ENCODE measurements at places on chromosomes 2 and 18.

DNA sequence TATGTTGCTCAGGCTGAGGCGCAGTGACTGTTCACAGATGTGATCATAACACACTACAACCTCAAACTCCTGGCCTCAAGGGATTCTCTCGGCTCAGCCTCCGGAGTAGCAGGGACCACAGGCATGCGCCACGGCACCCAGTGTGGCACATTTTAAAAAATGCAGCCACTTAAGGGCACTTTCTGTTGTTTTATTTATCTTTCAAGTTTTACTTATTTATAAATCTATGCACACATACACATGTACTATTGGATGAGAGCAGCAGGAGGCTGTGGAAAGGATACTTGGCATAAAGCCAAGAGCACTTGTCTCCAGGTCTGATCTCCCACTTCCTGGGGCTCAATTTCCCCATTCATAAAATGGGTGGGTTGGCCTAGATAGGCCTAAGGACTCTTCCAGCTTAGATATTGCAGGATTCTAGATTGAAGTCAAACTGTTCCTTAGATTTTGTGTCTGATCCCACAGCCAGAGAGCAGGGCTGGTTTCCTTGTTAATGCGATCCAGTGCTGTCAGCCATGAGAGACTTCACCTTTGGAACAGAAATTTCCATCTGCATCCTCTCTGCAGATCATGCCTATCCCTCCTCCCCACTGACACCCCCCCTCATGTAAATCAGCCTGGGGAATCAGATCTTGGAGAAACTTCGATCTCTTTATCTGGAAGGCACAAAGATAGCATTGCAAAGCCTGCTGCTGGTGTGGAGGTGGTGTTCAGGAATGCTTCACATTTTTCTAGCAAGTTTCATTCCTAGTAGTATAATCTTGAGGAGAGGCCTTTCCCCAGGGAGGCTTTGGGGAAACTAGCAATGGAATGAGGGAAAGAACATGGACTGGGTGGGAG, 24.7 kb downstream of the PCBP1 start:
- no peak for DNase-seq

GRCh38 chr18:7584646-7585275, 17.6 kb downstream of the PTPRM start:
- no peak for DNase-seq

GRCh38 chr2:120814352-120814751, 78.7 kb downstream of the GLI2 start:
- no peak for DNase-seq

DNA sequence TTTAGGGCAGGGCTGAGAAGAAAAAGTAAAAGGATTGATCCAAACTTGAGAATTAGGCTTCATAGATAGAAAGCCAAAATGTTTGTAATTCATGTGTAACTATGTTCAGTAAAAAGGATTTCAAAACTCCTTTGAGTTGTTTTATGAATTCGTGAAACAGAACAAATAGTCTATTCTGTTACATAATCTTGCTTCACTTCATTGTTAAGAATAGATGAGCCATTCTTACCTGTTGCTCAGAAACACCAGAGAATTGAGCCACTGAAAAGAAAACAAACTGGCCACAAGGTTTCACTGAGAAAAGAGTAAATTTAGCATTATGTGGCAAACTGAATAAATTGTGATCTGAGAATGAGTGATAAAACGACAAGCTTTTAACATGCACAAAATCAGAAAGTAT, 4.5 kb upstream of the ITPRID2 start:
- DNase-seq, result no peak

GRCh38 chr2:240833724-240834285, 13.8 kb upstream of the KIF1A start:
- DNase-seq, result no peak

DNA sequence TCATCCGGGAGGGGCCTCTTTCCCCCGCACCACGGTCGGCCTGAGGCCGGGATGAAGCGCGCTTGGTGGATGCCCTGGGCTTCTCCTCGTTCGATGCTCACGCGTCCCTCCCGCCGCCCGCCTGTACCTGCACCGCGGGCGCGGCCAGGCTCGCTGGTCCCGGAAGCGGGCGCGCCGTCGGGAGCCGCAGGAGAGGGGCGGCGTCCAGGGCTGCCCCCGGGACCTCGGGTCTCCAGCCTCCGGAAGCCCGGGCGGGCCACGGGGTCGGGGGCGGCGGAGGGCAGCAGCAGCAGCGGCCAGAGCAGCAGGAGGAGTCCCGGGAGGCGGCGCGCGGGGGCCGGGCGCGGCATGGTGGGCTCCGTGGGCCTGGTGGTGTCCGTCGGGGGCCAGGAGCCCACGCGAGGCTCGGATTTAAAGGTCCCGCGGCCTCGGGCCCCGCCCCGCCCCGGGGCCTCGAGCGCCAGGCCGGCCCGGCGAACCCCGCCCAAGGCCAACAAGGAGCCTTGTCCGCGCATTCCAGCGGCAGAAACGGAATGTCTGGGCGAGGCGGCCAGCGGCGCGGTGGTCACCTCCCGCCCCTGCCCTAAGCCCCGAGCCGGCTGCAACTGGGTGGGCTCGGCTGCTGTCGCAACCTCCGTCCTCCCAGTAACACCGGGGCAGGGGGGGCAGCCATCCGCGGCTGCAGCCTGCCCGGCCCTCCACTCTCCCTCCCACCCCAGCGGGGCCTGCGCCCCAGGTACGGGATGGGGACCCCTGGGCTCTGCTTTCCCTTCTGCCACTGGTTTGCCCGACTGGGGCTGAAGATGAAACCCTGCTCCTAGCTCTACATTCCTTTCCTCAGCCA, at the start of gene MATN3:
Gene MATN3, minus strand, starts transcription at position 387 of the 844 bp plus-strand sequence. Its CDS starts 37 bp downstream, at position 350.
- DNase-seq, result no peak

GRCh38 chr2:170573671-170574070, 141.5 kb upstream of the SP5 start:
- no peak for DNase-seq

DNA sequence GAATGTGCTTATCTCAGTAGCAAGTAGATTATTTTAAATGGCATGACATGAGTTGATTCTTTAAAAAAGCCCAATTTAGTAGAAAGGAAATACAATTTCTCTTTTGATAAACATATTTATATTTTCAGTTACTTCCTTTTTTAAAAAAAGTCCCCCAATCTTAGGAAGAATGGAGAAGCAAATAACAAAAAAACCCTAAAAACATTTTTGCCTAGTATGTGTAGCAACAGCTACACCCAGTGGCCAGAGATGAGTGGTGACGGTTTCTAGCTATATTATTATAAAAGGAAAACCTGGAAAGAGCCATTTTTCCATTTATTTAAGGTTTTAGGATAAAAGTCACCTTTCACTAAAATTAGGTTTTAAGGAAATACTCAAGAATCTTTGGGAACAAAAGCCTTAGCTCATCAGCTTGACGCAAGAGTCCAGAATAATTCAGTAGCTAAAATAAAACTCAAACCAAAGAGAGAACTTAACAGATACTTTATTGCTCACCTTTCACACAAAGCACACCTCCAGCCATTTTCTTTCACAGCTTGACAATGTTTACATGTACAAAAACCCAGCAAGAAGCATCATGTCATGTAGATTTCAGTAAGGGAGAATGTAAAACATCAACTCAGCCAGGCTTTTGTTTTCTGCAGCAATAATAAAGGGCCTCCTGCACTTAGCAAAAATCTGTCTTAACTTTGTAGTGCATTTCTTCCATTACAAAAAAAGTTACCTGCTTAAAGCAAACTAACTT, 15.7 kb downstream of the FAM98A start:
- DNase-seq, result no peak

- DNase-seq, result no peak
Observed at GRCh38 chr2:7685342-7686015, 768.3 kb downstream of the RNF144A start.

GRCh38 chr2:1968209-1968987, 224.1 kb upstream of the PXDN start:
- DNase-seq, result no peak

GRCh38 chr2:148538375-148538774, 106.2 kb upstream of the EPC2 start:
- DNase-seq, result no peak

DNA sequence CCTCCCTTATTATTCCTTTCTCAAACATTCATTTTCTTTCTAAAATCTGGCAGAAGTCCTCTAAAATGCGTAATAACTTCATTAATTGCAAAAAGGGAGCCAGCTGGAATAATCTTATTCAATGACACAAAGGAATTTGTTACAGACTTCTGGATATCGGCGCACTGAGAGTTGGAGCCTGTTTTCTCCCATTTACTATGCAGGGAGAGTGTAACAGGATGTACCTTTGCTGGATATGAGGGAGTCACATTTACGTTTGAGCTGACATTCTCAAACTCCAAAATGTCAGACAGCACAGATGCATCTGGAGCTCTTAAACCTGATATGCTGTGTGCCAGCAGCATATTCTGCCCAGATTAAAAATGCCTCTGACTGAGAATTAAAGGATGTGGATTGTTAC, 275.3 kb downstream of the TMX3 start:
- peak; percentile 20 for DNase-seq

DNA sequence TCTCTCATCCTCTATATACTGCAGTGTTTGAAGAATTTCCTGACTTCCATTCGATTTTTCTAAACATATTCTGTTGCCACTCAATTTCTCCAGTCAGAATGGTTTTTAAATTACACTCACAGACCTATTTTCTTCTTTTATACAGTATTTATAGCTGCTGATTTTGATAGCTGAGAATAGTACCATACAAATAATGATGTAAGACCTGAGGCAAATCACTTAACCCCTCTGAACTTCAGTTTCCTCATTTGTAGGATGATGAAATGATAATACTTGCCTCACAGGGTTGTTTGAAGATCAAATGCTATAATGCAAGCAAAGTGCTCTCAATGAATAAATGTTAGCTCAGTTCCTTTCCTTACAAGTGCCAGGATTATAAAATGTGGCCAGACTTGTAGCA, 241.8 kb downstream of the CPS1 start:
- no peak for DNase-seq

DNA sequence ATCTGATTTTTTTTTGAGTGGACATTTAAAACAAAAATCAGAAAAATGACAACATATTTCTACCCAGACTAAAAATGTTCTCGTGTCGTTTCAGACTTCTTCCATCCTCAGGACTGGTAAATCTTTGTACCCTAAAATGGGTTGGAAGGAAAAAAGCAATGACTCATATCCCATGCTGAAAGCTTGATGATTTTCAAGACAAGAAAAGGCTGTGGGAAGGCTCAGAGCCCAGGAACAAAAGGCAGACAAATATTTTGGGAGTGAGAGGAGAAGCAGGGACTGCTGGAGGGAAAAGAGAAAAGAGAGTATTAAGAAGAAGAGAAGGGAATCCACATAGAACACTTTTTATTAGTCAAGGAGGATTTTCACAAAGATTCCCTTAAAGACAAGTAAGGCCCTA, 77.1 kb upstream of the CTAGE1 start:
- DNase-seq, result no peak

DNA sequence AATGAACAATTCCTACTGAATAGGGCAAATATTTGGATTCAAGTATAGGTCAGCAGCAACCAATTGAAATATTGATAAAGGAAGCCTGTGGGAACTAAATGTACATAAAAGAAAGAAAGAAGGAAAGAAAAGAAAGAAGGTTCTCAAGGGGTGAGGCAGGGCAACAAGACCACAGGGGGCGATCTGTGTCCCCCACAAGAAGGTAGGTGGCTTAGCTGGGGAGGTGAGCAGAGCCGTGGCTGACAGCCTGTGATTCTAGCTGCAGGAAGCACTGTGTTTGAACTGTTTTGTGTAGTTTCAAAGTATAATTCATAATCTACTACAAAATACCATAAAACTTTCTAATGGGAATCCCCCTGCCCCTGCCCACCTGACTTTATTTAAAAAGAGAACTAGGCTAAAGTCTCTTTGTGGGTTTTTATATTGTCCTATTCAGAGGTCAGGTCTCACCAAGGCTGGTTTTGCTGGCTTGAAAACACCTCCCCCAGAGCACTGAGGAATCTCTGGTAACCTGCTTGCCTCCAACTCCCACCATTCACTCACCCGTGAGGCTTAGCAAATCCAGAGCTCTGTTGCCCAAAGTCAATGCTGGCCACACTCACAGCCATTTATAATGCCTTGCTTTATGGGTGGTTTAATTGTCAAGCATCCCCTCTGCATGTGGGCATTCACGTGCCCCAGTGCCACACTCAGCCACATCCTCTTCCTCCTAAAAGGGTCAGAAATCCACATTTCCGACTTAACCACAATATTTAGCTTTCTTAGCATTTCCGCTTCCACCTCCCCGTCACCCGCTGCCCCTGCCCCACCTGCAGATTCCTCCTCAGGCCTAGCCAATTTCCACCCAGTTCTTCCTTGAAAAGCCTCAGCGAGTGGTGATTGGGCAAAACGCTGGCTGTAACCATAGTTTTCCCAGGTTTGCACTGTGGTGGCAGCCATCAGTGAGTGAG, 36.4 kb upstream of the LMAN1 start:
- DNase-seq, result no peak

DNA sequence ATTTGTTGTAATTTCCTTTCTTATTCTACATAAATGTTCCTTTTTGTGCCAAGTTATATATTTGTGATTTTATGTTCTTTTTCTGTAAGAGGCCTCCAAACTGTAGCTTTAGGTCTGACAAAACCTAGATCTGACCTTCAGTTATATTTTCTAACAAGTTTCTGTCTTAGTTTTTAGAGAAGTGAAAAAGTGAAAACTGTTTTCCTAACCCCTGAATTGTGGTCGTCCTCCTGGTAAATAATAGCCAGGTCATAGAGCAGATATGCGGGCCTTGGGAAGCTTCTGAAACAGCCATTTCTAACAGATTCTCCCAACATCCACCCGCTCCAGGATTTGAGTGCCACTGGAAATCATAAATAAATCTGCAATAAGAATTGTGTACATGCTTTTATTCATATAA, 398.4 kb upstream of the CWC22 start:
- no peak for DNase-seq

DNA sequence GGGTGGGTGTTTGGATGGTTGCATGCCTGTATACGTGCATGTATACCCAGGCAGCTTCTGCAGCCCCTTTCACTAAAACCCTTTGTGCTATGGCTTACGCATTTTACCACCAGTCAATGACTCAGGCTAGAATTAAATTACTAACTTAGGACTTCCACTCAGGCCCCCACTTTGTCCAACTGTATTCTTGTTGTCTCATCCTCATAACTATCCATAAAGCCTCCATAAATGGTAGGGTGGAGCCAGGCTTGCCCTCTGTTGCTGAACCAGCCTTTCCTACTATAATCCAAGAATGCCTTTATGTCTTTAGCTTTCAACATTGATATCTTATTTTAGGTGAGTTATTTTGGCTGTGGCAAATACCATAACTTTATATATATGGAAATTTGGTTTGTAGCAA, 119.9 kb downstream of the MYO1B start:
- no peak for DNase-seq

GRCh38 chr18:79779021-79779699, 18.6 kb upstream of the KCNG2 start:
- DNase-seq, result no peak

DNA sequence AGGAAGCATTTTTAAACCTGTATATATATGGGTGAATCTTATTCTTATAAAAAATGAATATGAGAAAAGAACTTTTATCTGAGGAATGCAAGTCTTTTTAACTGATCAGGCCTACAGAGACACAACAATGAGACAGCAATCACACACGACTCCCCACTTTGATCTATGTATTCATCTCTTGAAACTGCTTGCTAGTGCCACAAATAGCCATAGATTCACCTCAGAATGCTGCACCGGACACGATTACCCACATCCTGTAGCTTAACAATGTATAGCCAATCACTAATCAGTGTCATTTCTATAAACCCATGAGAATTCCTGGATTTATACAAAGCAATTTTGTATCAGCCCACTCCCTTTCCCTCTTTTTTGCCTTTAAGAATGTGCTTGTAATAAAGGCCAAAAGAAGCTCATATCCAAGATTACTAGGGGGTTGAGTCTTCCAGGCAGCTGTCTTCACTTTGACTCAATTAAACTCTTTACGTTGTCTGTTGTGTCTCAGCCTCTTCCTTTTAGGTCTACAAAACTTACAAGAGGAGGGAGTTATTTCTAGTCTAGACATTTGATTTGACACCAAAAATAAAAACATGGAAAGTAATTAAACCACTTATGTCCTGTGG, 94.9 kb downstream of the MBD2 start:
- no peak for DNase-seq
